ENCODE measurements at places on chromosomes 7 and 10. TPM values are rescaled to one million over a fixed set of nuclear protein-coding genes. Genes with fewer than 3 reads are reported as not detected.
A peak's percentile ranks its signal among the peaks of the same experiment; 100 is the strongest.

DNA sequence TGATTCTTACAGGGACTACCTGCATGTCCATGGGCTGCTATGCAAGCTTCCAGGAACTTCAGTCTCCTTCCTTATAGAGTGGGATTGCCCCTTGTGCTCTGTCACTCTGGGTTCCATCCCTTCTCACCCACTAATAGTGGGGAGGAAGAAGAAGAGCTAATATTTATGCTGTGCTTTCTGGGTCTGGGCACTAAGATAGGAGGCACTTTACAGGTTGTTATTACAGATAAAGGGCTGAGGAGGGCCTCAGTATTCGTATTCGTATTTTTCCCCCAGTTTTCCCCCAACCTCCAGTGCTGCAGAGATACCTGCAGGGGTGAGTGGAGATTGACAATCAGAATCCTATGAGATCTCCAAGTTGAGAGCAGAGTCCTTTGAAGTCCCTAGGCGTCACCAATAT, 14.2 kb downstream of the HK1 start:
- no peak for DNase-seq

DNA sequence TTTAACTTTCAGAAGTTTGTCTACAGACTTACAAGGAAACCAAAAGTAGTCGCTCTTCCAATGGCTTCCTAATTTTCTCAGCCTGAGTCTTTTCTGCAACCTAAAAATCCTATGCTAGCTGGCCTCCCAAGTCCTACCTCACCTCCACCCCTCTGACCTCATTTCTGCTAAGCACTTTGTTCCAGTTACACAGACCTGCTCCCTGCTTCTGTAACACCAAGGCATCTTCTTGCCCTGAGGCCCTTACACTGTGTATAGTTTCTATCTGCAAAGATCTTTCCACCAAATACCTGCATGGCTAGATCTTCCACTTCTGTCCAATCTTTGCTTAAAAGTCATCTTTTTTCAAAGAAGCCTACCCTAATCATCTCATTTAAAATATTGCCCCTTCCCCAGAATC, 1.9 kb upstream of the SNX13 start:
- DNase-seq = no peak

- peak; percentile 42 for DNase-seq
Measured at GRCh38 chr10:84537447-84537931, 209.1 kb downstream of the CCSER2 start.

GRCh38 chr7:33916357-33917081, 11.2 kb downstream of the BMPER start:
- DNase-seq = no peak

DNA sequence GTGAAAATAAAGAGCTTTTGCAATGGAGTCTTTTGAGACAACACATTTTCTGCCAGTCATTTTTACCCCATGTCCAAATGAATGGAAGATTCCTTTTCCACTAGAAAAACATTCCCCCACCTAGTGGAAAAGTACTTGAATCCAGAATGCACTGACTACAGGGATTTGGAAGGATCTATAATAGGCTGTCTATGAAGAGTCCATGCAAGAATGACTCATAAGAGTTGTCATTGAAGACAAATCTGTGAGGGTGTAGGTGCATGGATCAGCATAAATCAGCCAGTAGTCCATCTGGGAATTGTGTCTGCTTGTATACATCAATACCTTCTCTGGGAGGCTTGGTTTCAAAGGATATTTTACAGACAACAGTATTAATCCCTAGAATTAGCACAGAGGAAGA, 32.5 kb upstream of the TRUB1 start:
- no peak for DNase-seq

- no peak for DNase-seq
Measured at GRCh38 chr10:35449944-35450343, 113.6 kb downstream of the CCNY start.

DNA sequence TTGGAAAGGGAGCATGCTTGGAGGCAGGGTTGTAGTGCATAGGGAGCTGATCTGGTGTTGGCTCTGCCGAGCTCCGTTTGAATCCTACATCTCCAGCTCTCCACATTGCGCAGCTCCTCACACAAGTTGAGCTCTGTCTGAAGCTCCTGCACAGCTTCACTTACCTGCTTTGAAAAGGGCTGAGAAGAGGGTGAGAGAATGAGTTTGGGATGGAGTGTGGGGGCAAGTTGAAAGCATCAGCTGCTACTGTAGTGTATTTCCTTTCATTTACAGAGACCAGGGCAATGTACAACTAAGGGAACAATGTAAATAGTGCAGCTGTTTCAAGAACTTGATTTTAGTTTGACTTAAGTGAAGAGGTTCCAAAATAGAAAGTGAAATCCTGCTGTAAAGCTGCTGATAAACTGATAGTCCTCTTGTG, 88.5 kb downstream of the VTI1A start:
- DNase-seq = no peak

GRCh38 chr7:27171637-27172314, 2.3 kb downstream of the HOXA10 start:
- DNase-seq = peak; percentile 5

DNA sequence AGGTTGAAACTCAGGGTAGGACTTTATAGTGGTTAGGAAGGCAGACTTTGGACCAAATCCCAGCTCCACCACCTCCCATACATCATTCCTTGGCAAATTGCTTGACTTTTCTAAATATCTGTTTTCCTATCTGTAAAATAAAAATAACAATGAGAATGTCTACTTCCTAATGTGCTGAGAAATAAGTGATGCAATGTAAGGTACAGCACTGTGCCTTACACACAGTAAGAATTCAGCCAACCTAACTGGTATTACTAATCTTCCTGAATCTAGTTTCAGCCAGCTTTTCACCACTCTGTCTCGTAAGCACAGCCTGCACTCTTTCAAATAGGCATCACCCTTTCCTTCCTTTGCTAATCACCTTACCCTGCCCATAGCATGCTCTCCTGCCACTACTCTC, 9.7 kb downstream of the PRLHR start:
- DNase-seq = no peak

DNA sequence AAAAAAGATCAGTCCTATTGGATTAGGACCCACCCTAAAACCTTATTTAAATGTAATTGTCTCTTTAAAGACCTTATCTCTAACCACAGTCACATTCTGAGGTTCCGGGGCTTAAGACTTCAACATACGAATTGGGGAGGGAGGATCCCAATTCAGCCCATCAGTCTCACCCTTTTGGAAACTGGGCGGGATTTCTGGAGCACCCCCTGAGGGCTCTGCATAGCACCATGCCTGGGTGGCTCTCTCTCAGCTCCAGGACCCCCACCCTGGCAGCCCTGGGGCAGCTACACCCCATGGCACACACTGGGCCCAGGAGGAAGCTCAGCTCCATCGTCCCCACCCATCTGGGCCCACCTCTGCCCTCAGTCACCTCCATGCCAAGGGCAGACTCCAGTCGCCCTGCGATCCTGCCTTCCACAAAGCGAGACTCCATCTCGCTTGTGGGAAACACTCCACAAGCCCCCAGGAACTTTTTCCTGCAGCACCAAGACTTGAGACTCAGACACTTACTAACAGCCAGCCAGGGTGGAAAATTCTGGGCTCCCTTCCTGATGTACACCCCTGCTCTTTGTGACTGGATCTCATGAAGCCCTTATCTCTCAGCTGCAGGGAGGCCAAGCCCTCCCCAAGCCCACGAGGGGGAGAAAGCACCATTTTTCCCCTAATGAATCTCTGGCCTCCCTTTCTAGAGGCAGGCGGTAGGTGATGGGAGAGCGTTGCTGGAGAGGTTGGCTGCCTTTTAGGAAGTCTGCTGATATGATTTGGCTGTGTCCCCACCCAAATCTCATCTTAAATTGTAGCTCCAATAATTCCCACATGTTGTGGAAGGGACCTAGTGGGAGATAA, 90.8 kb upstream of the KDM7A start:
- DNase-seq = no peak

- DNase-seq = no peak
Measured at GRCh38 chr10:31656851-31657433, 271.7 kb downstream of the ARHGAP12 start.

- no peak for DNase-seq
Measured at GRCh38 chr7:32047075-32047474, 23.1 kb downstream of the PDE1C start.

DNA sequence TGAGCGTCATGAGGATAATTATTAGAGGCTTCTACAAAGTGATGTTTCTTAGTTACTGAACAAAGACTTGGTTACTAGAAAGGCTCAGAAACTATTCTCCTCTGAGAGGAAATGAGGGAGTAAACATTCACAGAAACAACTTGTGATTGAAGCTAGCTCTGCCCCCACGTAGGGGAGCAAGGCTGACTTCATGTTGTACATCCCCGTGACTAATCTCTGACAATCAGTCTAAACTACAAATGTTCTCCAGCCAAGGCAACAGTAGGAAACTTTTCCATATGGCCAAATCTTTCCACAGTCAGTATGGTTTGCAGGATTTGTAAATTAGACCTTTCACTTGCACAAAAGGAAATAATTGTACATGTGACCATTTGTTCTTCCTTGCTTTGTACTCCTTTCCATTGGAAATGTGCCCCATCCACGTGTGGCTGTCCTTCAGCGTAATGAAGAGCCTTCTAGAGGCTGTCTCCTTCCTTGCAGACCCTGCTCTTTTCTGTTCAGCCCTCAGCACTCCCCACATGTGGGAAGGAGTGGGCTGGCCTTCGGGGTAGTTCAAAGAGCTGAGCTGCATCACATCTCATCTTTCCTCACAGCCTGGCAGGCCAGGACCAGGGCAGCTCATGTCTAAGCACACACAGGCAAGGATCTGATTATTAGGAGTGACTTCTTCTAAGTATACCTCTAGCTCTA, 93.5 kb downstream of the PCGF5 start:
- DNase-seq = no peak

GRCh38 chr7:37448011-37448635, 541 bp downstream of the ELMO1 start:
- peak; percentile 43 for DNase-seq

DKK1 gene
- total RNA-seq = not detected

HOXA3 gene
- not detected for total RNA-seq

PRLHR gene
- total RNA-seq = not detected

SPDYE2B gene
- not detected for total RNA-seq
